ENCODE measurements at places on chromosomes 5 and 9. TPM values are rescaled to one million over a fixed set of nuclear protein-coding genes. Genes with fewer than 3 reads are reported as not detected.

GRCh38 chr9:79588488-79589223, 16.9 kb downstream of the TLE4 start:
- H3K27ac ChIP-seq, result no peak overlapping the region
- H3K27me3 ChIP-seq, result peaks cover 7% of the 10 kb centered on the region
- H3K36me3 ChIP-seq, result peaks cover 57% of the 10 kb centered on the region
- no peak for DNase-seq

DNA sequence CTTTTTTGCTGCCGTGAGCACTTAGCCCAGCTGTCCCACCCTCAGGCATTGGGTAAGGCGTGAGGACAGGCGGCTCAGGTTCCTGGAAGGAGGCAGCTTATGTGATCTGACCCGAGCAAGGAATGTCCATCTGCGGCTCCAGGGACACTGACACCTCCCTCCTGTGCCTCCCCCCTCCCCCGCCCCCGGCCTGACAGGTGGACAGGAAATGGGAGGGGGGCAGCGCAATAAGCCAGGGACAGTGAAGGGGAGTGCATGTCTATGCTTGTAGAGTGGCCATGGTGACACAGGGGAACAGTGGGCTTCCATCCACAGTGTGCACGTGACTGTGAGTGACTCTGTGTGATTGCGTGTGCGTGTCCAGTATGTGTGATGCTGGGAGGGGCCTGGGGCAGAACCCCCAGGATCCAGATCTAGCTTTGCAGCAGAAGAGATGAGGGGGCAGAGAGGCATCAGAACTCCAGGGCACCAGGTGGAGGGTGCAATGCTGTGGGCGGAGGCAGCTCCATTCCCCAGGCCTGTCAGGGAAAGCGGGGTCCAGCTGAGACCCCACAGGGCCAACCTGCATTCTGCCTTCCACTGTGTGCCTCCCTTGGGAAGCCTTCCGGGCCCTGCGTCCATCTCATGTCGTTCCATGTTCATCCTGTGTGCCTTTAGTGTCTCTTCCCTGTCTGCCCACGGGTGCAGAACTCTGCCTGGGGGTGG, 30.5 kb downstream of the CNTFR start:
- DNase-seq, result no peak
- H3K27me3 ChIP-seq, result peaks cover 26% of the 10 kb centered on the region
- H3K27ac ChIP-seq, result no peak overlapping the region
- no peaks in the 10 kb centered on the region for H3K36me3 ChIP-seq

DNA sequence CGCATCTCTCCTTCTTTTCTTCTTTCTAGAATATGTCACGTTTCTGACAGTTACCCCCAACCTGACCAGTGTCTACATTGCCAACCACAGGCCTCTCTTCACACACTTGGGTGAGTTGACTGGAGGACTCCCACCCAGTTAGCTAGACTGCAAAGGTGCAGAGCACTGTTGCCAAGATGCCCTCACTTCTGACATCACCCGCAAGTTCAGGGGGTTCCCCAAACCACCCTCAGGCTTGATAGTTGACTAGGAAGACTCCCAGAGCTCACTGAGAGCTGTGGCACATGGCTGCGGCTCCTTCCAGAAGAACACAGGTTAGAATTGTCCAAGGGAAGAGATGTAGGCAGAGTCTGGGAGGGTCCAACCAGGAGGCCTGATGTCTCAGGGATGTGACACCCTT, 17.2 kb downstream of the ADAMTS13 start:
- no peaks in the 10 kb centered on the region for H3K4me1 ChIP-seq
- no peaks in the 10 kb centered on the region for H3K27me3 ChIP-seq
- no peak overlapping the region for H3K4me3 ChIP-seq
- no peak overlapping the region for H3K27ac ChIP-seq
- DNase-seq, result no peak

The RELL2 gene
- total RNA-seq, result 31.6 TPM

The SPARC gene
- total RNA-seq, result 0.39 TPM

The GEMIN5 gene
- 15.7 TPM for total RNA-seq
